ENCODE measurements at places on chromosomes 2 and 18. TPM values are rescaled to one million over a fixed set of nuclear protein-coding genes. Genes with fewer than 3 reads are reported as not detected.

The DCAF17 gene
- 27.3 TPM for polyA plus RNA-seq

The ITGA6 gene
- 78.3 TPM for polyA plus RNA-seq

The RBM44 gene
- 0.87 TPM for polyA plus RNA-seq

The AQP12B gene
- polyA plus RNA-seq: not detected

The NCKAP1 gene
- polyA plus RNA-seq: 108 TPM

The RNMT gene
- polyA plus RNA-seq: 49.2 TPM

The KIF3C gene
- polyA plus RNA-seq: 19.5 TPM

The CYRIA gene
- 18.5 TPM for polyA plus RNA-seq

The ANKRD62 gene
- polyA plus RNA-seq: 0.09 TPM

The FMNL2 gene
- polyA plus RNA-seq: 78.5 TPM

The ALPI gene
- polyA plus RNA-seq: not detected

- no peak for DNase-seq
Measured at GRCh38 chr2:7102826-7103225, 185.6 kb downstream of the RNF144A start.

GRCh38 chr2:71933467-71934319 lies 214.0 kb downstream of the CYP26B1 start:
- DNase-seq: no peak

- no peak for DNase-seq
Measured at GRCh38 chr2:29066271-29066860, 8.0 kb downstream of the PCARE start.

DNA sequence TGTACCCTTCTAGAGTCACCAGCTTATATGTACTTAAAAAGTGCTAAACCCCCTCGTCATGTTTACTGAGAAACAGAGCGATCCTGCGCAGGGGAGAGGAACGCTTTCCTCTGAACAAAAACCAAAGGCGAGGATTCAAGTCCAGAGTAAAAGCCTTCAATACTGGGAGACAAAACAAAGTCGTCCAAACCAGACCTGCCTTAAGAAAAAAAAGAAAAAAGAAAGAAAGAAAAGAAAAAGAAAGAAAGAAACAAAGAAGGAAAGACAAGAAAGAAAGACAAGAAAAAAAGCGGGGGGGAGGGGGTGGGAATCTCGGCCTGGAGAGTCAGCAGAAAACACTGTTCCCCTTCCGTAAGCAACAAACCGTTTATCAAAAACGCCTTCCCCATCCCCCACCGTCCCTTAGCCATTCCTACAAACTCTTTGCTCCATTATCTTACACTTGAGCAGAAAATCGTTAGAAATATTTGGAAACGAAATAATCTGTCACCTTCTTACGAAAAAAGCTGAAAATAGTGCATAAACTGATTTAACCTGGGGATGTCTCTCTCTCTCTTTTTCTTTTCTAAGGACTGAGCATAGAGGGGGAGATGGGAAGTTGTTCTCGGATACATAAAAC lies 3.3 kb downstream of the PTGR3 start:
- peak; percentile 68 for DNase-seq

DNA sequence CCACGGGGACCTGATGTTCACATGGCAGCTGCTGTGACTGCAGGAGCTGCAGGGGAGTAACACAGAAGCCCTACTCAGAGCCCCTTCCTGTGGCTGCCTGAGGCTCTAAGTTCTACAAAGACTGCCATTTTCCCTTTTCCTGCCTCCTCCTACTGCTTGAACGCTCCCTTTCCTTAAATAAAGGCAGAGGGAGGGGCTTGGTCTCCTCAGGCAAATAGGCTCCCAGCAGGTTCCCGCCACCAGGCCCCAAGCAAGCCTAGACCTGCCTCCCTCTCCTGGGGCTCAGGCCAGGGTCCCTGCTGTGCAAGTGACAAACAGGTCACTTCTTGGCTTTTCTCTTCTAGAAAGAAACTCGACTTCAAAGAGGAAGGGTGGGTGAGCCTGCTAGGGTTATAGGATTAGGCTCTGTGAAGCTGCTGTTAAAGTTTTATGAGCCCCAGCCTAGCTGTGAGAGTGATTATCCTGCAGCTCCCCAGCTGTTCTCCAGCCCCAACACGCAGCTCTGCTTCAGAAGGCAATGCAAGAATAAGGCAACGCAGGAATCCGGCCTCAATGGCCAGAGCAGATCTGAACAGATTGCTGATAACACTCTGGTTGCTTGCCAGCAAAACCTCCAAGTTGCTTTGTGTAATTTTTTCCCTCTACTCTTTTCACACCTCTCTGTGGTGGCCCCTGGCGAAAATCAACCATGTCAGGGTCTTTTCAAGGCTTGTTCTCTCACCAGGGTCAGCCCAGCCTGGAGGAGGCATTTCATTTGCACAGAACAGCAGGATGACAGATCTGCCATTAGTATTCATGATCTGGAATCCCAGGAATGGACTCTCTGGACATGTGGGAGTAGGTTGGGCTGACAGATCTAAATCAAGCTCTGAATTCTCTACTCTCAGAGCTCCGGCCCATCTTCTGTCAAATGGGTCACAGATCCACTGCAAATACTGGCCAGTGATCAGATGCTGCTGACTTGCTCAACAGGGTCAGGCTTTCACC lies 71.3 kb downstream of the MRO start:
- peak; percentile 26 for DNase-seq

GRCh38 chr2:110745048-110745447 lies 12.7 kb downstream of the ACOXL start:
- no peak for DNase-seq

DNA sequence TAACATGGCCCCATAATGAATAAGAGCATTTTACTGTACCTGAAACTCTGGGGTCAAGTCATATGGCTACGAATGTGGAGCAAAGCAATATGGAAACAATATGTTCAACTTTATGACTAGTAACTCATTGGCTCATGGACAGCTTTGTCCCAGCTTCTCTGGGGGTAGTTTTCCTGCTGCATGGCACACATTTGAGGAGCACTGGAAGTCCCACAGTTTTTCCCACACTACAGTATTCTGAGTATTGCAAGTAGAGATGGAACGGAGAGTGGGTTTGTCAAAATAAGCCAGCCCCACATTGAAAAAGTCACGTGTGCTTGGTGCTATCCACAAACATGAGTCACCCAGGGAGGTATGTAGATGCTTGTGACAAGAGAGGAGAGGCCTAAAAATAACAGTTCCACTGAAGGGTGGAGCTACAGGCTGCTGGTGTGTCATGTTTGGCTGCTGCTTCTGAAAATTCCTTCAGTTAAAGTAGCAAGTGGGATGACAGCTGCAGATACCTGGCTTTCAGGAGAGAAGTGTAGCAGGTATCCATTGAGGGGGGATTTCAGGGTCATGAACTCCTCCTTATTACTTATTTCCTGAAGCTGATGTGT lies 48.2 kb upstream of the CTAGE1 start:
- no peak for DNase-seq

GRCh38 chr2:158194229-158194628 lies 92.6 kb downstream of the UPP2 start:
- no peak for DNase-seq
